Kidney (tissue), 22 donors: ENCODE measurements at places on chromosomes 3 and 15. TPM values are rescaled to one million over a fixed set of nuclear protein-coding genes. Genes with fewer than 3 reads are reported as not detected.

The GASK1A gene
- total RNA-seq, result 7.3 TPM

The VEPH1 gene
- 17.8 TPM for total RNA-seq

The PLS1 gene
- 51.4 TPM for total RNA-seq

The NCBP2 gene
- total RNA-seq, result 59.9 TPM

The LMAN1L gene
- total RNA-seq, result not detected

The MRPS11 gene
- 35.2 TPM for total RNA-seq

The ITIH1 gene
- 0.22 TPM for total RNA-seq

The FOXB1 gene
- not detected for total RNA-seq
